ENCODE measurements at places on chromosomes 7 and 10. TPM values are rescaled to one million over a fixed set of nuclear protein-coding genes. Genes with fewer than 3 reads are reported as not detected.

The CPXM2 gene
- 1.7 TPM for total RNA-seq

The UPK3BL2 gene
- total RNA-seq = not detected

The PTPRZ1 gene
- total RNA-seq = not detected

DNA sequence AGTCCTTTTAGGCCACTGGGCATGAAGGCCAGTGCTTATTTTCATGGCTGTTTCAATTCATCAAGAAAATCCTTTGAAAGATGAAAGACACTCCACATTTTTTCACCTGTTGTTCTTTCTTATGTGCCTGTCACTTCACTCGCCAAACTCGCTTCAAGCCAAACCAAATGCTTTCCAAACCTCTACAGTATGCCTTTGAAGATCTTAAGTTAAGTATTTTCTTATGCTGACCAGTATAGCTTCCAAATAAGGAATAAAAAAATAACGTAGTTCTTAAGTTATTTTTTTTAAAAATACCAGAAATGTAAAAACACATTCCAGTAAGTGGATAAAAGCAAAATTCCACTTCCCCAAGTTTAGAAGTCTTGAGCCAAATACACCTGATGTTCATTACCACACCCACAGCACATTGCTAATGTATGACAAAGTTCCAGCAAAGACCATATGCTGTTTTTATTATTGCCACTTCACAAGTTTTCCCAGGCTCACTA, 186.1 kb downstream of the MTERF1 start:
- DNase-seq = peak; percentile 4

The GPC2 gene
- 1.6 TPM for total RNA-seq

- DNase-seq = no peak
These were observed 10.5 kb downstream of the NOD1 start for GRCh38 chr7:30468041-30468440.

GRCh38 chr10:129328546-129328945, 138.5 kb upstream of the MGMT start:
- peak; percentile 47 for DNase-seq

DNA sequence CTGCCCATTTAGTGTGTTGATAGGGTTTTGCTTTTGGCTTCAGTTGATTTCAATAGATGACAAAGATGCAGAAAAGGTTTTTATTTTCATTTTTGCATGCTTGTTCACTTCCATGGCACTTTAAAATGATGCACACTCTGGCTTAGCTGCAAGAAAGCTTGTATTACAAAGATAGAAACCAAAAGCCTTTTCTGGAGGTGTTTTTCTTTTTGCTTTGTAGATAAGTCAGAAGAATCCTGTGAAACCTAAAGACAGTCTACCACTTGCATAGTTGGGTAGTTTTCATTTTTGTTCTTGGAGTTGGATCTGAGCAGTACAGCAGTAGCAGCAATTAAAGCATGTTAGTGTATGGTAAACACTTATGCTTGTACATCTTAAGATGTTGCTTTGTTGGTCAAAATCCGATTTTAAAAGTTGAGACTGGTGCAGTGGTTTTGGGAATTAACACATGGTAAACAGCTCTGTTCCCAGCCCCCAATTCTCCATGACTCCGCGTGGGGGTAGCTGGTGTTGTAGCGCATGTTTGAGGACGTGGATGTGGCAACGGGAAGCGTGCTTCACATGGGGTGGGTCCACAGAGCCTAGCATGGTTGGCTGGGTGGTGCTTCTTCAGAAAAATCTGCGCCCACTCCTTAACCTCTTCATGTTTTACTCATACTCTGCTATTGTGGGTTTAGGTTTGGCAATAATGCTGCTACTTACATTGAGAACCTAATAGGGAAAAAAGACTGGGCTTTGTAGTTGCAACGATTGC, 19.8 kb downstream of the CCNY start:
- DNase-seq = no peak

- peak; percentile 21 for DNase-seq
These were observed 12.4 kb upstream of the CAMK2G start for GRCh38 chr10:73886661-73887293.

GRCh38 chr10:12369982-12370381, 20.6 kb downstream of the CAMK1D start:
- DNase-seq = no peak

The MAT1A gene
- not detected for total RNA-seq

The ITPRID1 gene
- not detected for total RNA-seq

DNA sequence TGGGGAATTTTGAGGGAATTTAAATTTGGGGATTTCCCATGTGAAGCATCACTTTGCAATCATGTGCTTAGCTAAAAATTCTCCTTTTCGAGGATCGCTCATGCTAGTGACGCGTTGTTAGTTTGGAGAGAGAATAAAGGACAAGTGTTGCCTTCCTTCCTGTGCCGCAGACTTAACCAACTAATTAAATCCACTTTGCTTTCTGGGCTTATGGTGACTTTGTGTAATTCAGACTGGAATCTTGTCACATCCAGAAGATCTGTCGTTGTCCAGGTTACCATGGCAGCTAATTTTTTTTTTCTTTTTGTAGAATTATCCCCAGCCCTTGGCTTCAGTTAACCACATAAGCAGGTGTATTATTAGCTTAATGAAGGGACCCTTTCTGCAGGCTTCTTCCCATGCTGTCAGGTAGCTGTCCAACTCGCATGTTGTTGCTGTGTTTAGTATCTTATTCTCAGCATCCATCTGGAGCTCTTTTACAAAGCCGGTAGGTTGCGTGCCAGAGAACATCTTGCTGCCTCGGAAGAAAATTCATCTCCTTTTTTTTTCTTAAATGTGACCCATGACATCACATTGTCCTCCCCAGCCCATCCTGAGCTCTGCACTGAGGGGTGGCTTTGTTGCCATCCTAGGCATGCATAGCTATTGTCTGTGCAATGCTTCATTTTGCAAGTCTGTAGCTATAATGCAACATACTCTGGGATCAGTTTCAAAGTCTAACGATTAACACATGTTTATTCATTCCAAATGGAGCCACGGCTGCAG, 47.2 kb upstream of the NRP1 start:
- no peak for DNase-seq

GRCh38 chr10:42885491-42886270, 103.1 kb downstream of the BMS1 start:
- no peak for DNase-seq

DNA sequence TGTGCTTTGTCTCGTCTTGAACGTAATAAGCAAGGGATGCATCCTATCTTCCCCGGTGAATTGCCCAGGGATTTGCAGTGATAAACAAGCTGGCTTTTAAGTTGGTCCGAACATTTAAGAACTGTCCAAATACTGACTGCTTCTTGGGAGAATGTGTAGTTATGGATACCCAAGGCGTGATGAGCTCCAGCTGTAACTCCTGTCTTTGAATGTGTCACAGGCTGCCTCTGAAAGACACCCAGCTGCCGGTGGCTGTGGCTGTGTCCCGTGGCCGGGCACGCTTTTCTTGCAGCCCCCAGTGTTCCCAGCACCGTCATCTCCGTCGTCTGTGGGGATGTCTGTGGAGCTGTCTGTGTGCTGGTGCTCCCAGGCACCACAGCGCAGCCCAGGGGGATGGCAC, 118.1 kb downstream of the GLRX3 start:
- no peak for DNase-seq

GRCh38 chr7:149706398-149706797, 67.0 kb downstream of the ZNF467 start:
- DNase-seq = no peak

DNA sequence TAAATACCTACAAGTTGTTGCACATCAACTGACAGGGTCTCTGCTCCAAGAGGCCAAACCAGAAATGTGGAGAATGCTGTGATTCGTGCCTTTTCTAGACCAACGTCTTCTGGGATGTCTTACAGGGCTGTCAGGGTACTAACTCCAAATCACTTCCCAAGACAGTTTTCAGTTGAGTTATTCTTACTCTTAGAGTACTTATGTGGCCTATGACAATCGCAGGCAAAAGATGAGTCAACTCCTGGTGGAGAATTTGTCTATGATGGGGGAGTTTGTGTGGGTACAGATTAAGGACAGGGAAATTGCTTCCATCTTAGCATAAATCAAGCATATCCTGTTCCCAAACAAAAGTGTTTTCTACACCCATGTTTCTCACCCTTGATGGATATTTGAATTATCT, 734.8 kb downstream of the TNS3 start:
- DNase-seq = no peak

DNA sequence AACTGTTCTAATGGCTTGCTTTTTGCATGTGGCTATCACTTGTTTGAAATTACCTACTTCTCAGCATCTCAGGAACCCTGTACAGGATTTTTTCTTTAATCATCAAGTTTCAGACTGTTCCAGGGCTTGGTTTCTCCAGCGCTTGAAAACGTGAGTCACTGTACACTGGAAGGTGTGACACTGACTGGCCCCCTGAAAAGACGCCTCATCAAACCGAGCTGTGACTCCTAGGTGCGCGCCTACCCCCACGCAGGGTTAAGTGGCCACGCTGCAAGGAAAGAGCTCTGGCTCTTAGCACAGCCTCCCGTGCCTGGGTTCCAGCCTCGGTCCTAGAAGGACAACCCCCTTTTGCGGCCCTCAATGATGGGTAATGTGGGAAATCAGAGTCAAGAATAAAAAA, 81.0 kb downstream of the EBF3 start:
- no peak for DNase-seq

- DNase-seq = no peak
These were observed 64.4 kb upstream of the ADGRA1 start for GRCh38 chr10:133023216-133023843.

DNA sequence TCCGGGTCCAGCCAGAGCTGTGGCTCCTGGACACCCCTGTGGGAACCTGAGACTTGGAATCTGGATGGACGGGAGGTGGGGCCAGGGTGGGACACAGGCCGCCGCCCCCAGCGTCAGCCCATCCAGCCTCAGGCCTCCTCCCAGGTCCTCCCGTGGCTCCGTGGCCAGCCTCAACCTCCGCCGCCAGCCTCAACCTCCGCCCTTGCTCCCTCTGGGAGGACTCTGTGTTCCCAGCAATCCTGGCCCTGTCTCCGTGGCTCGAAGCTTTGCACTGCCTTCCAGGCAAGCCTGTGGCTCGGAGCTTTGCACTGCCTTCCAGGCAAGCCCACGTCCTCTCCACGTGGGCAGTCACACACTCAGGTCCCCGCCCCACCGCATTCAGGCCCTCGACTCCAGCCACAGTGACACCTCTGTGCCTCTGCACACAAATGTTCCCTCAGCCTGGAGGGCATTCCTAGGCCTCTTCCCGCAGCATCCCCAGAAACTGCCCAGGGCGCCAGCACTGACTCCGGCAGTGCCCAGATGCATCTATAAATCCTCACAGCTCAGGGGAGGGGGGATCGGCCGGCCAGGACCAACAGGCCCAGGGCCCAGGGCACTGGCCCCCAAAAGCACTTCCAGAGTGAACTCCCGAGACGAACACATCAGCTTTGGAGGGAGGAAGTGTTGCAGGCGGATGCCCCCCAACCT, 44.7 kb upstream of the PDGFA start:
- DNase-seq = no peak

DNA sequence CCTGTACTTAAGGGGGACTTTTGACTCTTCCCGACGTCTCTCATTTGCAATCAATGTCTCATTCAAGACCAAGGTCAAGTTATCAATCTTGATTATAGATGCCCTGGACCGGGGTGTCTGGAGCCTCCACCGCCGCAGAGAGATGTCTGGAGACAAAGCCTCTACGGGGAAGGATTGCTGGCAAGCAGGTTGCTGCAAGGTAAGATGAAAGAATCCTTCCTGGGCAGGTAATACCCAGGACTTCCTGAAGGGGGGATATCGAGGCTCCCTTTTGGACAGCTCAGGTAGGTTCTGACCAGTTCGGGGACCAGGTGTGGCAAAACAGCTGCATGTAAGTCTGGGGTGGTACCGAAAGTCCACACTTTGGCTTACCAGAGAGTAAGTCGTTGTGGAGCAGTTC, 12.5 kb upstream of the CUX1 start:
- no peak for DNase-seq

The COX19 gene
- 10.0 TPM for total RNA-seq

The OR2A1 gene
- total RNA-seq = 0.05 TPM
